ENCODE measurements at places on chromosomes 11 and 22.

GRCh38 chr11:44999068-44999467, 48.4 kb upstream of the TP53I11 start:
- no peak for DNase-seq

- DNase-seq = peak; percentile 96
These were observed at the start of gene TRIM68 for GRCh38 chr11:4607781-4608666. Gene TRIM68 (minus strand): TSS chr11:4608231. CDS start chr11:4605504, 2,727 bp downstream.

DNA sequence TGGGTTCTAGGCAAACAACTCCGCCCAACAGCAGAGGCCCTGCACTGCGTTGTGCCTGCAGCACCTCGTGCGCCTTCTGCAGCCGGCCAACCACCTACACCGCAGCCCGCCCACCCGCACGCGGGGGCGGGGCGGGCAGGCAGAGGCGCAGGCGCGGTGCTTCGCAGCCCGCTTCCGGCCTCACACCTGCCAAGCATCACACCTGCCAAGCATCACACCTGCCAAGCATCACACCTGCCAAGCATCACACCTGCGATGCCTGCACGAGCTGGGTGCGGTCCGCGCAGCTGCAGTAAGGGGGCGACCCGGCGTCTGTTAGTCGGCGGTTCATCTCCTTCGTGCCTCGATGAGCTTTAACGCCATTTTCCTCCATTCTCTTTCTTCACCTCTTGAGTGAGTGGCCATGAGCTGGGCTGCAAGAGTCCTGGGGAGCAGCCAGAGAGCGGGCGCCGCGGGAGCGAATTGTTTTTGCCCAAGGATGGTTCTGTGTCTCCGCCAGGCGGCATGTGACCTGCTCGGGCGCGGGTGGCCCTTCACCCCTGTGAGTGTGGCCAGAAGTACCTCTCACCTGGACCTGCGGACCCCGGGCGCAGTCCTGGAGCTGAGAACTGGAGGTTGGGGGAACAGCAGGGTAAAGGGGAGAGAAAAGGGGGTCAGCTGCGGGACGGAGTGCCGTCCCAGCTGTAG, at the start of gene LDHAL6A:
Gene LDHAL6A, plus strand, starts transcription at position 171 of the 687 bp plus-strand sequence. CDS start 825 bp downstream, outside the sequence.
- no peak for DNase-seq

DNA sequence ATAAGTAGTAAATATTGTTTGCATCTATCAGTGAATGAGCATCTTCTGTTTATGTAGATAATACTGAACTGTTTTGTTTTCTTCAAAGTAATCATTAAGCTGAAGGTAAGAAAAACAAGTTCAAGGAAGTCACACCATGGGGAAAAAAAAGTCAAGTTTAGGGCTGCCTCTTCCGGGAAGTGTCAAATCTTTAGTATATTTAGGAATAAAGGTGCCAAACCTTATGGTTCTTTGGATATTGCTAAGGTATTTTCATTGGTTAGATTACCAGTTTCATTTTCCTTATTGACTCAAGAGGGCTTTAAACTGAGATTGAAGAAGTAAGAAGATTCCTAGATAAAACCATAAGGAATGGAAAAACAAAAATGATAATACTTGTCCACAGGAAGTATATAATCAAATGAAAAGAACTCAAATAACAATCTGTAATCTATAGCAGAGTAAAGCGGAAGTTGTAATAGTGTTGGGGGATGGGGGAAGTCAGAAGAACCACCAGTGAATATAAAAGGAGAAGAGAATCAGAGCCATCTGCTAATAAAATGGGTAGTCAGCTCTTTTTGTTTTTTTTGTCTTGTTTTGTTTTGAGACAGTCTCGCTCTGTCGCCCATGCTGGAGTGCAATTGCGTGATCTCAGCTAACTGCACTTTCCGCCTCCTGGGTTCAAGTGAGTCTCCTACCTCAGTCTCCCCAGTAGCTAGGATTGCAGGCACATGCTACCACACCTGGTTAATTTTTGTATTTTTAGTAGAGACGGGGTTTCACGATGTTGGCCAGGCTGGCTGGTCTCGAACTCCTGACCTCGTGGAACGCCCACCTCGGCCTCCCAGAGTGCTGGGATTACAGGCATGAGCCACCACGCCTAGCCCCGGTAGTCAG, 2.3 kb downstream of the ATM start:
- no peak for DNase-seq

DNA sequence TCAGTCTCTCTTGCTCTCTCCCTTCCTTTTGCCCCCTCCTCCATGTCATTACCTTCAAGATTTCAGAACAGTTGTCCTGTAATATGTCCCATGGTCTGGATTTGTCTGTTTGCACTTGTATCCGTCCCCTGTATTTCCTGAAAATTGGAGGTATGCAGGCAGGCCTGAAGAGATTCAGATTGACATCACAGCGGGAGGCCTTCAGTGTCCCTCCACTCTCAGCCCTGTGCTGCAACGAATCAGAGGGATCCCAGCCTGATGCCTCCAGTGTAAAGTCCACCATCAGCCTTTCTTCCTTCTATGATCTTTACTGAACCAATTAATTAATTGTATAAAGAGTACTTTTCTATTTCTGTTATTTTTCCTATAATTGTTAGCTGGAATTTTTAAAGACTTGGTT, 57.3 kb downstream of the ELMOD1 start:
- DNase-seq = no peak

GRCh38 chr11:131909426-131910177, 539.2 kb downstream of the NTM start:
- no peak for DNase-seq

DNA sequence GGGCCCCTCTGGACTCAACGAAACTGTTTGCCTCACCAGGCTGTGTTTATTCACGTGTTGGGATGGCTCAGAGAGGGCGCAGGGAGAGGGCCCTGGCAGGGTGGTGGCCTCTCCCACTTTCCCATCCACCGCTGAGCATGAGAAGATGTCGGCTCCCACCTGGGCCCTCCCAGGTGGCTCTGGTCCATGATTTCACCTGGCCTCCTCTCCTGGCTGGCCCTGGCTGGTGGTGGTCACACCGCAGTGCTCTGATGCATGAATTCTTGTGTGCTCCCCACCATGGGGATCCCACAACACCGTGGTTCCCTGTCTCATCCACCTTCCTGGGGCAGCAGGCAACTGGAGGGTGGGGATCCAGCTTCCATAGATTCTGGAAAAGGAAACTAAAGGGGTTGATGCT, 13.4 kb downstream of the RTL6 start:
- no peak for DNase-seq

DNA sequence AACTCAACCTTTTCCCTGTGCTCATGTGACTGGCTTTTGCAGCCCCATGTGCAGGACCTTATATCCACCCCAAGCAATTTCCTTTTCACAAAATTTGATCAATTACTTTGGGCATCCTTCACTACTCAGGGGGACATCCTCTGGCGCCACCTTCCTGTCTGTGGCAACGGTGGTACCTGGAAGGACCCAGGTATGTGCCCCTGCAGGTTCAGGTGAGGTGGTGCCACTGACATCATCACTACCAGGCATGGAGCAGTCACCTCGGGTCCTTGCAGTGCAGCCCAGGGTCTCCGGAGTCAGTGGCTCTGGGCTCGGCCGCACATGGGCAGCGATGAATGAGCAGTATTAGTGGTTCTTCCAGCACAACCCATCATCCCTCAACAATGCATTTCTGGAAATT, 37.7 kb upstream of the B3GAT1 start:
- DNase-seq = no peak

- DNase-seq = no peak
These were observed 85.0 kb downstream of the SCN3B start for GRCh38 chr11:123569393-123569792.

GRCh38 chr11:17772704-17773600, 38.4 kb downstream of the KCNC1 start:
- no peak for DNase-seq

GRCh38 chr11:10164621-10165020, 129.4 kb downstream of the SBF2 start:
- no peak for DNase-seq

GRCh38 chr11:250740-251299, 14.0 kb downstream of the PSMD13 start:
- peak; percentile 57 for DNase-seq

DNA sequence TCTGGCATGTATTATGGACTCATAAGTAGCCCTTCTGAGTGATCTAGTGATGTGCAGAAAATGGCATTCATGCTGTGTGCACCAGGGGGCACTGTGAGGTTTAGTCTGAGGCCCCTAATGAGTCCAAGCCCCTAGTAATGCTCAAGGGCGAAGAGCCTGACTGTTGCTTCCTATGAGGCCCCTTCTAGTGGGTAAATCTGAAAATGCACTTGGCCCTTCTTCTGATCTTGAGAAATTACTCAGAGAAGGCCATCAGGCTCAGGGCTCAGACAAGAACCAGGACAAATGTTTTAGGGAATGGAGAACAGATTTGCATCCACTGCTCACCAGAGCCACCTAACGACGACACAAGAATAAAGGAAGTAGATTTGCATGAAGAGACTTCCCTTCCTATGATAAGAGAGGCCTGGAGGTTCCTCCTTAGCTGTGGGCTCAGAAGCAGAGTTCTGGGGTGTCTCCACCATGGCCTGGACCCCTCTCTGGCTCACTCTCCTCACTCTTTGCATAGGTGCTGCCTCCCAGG, 75.8 kb downstream of the GGTLC2 start:
- peak; percentile 68 for DNase-seq

DNA sequence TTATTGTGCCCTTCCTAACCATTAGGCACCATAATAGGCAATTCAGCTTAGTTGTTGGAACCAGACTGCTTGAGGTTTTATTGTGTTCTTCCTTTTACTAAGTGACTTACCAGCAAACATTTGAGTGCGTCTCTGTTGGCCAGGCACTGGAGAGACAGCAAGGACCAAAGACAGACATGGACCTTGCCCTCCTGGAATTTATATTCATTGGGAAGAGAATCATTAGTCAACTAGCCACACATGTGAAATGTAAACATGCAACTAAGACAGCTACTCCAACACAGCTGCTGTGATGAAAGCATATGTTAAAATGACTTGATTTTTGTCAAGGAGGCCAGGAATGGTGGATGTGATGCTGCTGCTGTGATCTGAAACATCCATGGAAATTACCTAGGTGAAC, 106.4 kb downstream of the TRAF6 start:
- no peak for DNase-seq

GRCh38 chr22:35135165-35135564, 69.2 kb downstream of the ISX start:
- DNase-seq = no peak

- peak; percentile 48 for DNase-seq
These were observed 1.4 kb downstream of the PCF11 start for GRCh38 chr11:83158357-83158786.

DNA sequence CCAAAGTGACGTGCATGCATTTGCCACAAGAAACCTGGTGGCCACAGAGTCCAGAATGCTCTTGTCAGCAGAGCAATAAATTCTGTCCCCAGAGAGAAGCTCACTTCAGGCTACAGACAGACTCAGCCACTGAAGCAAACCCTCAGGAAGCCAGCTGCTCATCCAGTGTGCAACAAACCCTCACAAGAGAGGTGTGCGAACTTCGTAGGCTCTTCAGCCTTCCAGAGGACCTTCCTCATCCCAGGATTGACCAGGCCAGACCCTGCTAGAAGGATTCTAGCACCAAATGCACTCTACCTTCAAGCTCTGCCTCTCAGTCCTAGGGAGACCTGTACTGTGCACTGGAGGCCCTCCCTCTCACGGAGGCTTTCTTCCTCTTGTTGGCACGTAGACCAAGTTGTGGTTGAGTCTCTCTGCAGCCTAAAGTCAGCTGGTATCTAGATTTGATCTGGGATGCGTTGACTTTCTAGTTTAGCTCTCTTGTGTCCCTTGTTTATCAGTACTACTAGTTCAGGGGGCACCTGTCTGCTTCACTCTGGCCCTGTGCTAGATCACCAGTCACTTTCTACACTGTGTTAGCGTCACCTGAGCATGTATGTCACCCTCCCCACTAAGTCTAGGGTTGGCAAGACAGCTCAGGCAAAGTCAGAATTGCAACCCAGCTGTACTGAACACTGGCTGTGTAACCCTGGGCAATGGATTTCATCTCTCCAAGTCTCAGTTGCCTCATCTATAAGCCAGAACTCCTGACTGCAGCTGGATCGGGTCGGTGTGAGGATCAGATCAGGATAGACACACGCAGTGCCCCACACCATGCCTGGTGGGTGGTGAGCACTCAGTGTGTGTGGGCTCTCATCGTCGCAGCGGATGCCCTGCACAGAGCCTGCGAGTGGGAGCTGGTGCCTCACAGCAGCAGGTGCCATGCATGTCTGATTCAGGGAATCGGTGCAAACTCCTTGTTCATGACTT, 22.1 kb upstream of the TMPRSS13 start:
- DNase-seq = no peak

DNA sequence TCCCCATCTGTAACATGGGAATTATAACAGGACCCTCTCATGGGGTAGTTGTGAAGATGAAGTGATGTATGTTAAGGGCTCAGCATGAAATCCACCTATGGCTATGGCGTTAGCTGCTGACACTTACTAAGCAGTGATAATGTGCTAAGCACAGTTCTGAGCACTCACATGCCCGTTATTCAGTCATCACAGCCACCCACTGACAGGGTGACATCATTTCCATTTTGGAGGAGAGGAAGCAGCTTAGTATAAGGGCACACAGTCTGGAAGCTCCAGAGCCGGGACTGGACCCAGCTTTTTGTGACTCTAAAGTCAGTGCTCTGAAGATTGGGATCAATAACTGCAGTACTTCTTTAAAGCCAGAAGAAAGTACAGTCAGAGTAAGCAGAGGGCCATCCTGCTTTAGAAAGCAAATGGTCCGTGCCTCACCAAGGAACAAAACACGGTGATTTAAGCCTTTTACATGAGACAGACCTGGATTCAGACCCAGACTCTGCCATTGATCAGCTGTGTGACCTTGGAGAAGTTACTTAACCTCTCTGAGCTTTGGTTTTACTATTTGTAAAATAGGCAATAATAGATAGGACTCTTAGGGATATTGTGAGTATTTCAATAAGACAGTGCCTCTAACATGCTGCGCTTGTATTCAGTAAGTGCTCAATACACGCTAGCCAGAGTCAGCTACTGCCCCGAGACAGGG, 61.5 kb downstream of the SGSM1 start:
- no peak for DNase-seq

- DNase-seq = peak; percentile 7
These were observed 369 bp downstream of the DHCR7 start for GRCh38 chr11:71447791-71448256.

GRCh38 chr11:95499516-95500135, 268.6 kb upstream of the SESN3 start:
- DNase-seq = no peak

DNA sequence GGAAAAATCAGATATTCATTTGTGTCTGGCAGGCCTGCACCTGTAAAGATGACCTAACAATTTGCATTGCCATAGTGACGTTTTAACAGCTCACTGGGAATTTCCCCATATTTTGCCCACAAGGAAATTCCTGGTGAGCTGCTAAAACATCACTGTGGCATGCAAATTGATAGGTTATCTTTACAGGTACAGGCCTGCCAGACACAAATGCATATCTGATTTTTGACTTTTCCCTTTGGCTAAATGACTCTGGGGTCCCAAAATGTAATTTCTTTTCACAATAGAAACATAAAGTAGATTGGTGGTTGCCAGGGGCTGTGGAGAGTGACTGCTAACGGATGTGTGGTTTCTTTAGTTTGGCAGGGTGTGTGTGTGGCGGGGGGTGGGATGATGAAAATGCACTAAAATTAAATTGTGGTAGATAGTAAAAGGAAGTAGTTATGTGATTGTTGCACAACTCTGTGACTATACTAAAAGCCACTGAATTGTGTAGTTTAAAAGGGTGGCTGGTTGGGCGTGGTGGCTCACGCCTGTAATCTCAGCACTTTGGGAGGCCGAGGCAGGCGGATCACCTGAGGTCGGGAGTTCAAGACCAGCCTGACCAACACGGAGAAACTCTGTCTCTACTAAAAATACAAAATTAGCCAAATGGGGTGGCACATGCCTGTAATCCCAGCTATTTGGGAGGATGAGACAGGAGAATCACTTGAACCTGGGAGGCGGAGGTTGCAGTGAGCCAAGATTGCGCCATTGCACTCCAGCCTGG, 18.5 kb upstream of the FEZ1 start:
- DNase-seq = peak; percentile 79
